ENCODE measurements at places on chromosomes 16 and 17.

DNA sequence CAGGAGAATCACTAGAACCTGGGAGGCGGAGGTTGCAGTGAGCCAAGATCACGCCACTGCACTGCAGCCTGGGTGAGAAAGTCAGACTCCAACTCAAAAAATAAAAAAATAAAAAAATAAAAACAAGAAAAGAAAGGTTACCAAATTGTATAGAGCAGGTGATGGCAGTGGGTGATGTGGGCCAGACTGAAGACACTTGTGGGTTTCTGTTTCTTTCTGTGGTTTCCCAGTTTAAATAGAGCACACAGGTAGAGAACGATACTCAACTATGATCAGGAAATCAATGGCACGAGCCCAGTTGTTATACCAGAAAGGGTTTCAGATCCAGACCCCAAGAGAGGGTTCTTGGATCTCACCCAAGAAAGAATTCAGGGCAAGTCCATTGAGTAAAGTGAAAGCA lies 32.6 kb downstream of the NUBP1 start:
- DNase-seq, result no peak

DNA sequence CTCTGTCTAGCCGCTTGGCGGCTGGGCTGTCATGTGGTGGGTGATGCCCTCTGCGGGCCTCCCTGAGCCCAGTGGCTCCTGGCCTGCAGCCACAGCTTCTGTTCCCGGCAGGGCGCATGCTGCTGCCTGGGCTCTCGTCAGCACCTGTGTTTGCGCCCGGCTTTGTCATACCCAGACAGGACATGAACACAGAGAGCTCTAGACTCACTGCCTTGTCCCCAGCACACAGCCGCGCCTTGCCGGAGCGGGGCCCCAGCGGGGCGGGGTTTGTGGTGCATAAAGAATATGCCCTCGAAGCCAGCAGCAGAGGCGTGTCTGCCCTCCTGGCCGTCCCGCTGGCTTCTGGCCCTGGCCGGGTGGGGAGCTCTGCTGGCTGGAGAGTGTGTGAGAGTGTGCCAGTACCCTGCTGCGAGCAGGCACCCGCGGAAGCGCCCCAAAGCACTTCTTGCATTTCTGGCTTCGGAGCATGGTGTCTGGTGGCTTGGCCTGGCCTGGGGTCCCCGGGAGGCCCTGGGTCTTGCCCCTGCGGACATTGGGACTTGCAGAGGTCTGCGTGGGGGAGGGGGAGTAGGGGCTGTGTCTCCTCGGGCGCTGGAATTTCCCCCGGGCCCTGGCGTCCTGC lies 14.4 kb downstream of the ASPSCR1 start:
- DNase-seq, result no peak

GRCh38 chr16:22638393-22639206 lies 127.9 kb downstream of the NPIPB5 start:
- DNase-seq, result no peak

GRCh38 chr16:1911467-1912214 lies 6.6 kb downstream of the HS3ST6 start:
- no peak for DNase-seq

DNA sequence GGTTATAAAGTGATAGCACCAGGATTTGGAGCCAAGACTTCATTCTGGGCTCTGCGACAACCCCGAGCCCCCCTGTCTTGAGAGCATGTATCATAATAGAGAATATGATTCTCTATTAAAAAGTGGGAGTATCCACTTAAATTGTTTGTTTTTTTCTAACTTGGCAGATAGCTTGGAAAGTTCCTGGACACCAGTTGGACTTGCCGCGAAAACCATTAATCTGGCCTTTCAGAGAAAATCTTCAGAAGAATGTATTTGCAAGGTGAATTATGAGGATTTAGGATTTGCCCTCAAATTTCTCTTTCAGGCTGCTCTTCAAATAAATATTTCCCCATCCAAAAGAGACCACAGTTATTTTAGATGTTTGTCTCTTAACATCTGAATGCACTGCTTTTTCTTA lies 53.5 kb downstream of the MARCHF10 start:
- DNase-seq, result no peak

DNA sequence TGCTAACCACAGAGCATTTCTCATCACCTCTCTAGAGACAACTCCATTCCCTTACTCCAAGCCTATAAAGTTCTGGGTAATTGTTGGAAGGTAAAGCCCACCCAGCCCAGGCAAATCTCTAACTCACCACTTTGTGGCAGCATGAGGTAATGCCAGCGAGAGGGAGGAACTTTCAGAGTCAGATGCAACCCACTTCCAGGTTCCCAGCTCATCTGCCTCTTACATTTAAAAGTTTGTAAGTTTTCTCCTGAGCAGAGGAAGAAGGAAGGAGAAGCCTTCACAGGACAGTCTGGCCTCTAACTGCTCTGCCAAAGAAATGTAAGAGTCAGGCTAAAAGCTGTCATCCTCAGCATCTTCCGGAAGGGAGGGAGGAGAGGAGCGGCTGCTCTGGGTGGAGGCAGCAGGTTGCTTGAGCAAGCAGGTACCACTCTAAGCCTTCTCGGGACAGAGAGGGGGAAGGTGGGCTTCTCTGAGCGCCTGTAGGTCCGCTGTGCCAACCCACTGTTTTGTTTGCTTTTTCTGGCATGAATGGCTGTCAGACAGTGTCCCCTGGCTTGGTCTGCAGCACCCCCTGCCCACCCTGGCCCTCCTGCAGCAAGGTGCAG lies 1.0 kb downstream of the ZNF319 start:
- no peak for DNase-seq

DNA sequence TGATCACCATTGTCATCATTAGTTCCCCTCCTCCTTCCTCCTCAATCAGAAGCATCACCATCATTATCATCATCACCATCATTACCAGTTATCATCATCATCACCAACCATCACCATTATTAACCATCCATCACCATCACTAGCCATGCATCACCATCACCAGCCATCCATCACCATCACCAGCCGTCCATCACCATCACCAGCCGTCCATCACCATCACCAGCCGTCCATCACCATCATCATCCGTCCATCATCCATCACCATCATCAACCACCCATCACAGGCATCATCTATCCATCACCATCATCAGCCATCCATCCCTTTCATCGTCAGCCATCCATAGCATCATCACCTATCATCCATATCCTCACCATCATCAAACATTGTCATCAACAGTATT lies 382.0 kb downstream of the CPPED1 start:
- DNase-seq, result no peak

GRCh38 chr16:87086156-87086555 lies 231.0 kb downstream of the C16orf95 start:
- no peak for DNase-seq

GRCh38 chr17:21174186-21174585 lies 39.8 kb downstream of the TMEM11 start:
- DNase-seq, result no peak

- no peak for DNase-seq
These were observed 55.1 kb downstream of the SOX9 start for GRCh38 chr17:72175787-72176515.

All from activated T-helper 9 cell treated with anti-CD3 and anti-CD28 coated beads, Interleukin-2, amount 50 U/mL, for 16 hours (primary cell).